ENCODE measurements at places on chromosomes 12 and 14.
A peak's percentile ranks its signal among the peaks of the same experiment; 100 is the strongest.

DNA sequence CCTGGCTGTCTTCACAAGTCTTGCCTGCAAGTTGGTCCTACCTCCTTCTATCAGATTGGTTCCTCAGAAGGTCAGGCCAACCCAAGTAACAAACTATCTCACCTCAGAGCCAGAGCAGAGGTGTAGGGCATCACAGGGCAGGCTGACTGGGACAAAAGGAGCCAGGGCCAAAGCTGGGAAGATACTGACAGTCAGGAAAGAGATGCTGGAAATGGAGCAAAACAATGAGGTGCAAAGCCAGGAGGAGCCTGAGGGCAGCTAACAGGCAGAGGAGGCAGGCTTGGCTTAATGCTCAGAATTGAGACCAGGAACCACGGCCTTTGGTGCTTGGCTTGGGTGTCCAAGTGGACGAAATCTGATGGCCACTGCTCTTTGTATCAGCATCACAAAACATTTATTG lies 68.4 kb upstream of the PNMA1 start:
- no peak for DNase-seq

- DNase-seq: peak; percentile 21
These were observed 137.0 kb upstream of the LMNTD1 start for GRCh38 chr12:25689996-25690501.

DNA sequence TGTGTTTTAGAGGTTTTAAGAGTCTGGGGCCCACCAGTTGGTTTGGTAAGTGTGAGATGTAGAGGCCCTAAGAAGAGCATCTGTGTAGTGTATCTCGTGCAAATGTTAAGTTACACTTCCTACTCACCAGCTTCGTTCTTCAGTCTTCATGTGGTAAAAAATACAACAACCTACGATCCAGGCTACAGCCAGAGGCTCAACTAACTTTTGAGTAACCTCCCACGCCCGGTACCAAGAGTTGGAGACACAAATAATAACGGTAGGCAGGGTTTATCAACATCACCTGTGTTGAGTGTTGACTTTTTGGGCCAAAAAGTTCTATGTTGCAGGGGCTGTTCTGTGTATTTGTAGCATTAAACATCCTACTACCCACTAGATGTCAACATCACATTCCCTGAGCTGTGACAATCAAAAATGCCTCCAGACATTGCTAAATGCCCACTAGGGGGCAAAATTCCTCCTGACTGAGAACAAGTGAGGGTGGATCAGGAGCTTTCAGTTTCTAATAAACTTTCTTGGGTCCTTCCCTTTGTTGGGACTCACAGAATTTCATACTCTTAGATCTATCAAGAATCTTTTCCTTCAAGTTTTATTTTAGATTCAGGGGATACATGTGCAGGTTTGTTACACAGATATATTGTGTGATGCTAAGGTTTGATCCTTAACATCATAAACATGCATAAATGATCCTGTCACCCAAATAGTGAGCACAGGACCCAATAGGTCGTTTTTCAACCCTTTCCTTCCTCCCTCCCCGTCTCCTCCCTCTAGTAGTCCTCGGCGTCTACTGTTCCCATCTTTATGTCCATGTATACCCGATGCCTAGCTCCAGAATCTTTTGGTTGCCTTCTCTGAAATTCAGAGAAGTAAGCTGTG lies 94.7 kb downstream of the SLC2A13 start:
- no peak for DNase-seq

- no peak for DNase-seq
These were observed 155.1 kb upstream of the HMGA2 start for GRCh38 chr12:65668981-65669695.

DNA sequence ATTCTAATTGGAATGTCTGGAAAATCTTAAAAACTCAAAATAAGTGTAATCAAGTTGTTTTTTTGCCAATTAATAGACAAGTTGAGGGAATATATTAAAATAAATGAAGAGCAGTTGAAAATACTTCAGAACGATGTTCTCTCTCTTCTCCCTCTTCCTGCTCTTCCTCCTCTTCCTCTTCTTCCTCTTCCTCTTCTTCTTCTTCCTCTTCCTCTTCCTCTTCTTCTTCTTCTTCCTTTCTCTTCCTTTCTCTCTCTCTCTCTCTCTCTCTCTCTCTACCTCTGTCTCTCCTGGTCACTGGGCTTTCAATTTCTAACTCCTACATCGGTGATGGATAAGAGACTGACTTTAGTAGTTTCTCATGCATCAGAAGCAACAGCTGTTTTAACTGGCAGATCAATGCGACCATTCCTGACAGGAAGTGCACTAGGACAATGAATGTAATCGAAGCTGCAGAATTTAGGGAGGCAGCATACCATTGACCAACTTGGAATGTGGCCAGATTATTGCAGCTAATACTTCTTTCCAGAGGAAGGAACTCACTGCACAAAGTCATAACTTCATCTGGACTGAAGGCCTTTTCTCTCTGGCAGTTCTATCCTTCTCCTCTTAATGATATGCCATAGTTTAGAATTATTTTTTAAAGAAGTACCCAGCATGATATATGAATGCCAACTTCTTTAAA lies 13.8 kb upstream of the TMTC2 start:
- no peak for DNase-seq

GRCh38 chr14:105847400-105847799 lies 321.0 kb downstream of the TMEM121 start:
- DNase-seq: no peak

- DNase-seq: peak; percentile 45
These were observed at the start of gene RHOJ for GRCh38 chr14:63204407-63205043. Gene RHOJ (plus strand): TSS chr14:63204443. CDS start chr14:63204870, 427 bp downstream.

Data from mesothelial cell of epicardium (in vitro differentiated cells).